Activated naive CD4-positive, alpha-beta T cell treated with anti-CD3 and anti-CD28 coated beads, Interleukin-2, amount 10 ng/mL, durations not matched to agents 5 hours and 36 hours (primary cell): ENCODE measurements at places on chromosomes 16 and 17. TPM values are rescaled to one million over a fixed set of nuclear protein-coding genes. Genes with fewer than 3 reads are reported as not detected.

ALOX15B gene
- total RNA-seq: not detected

GINS2 gene
- total RNA-seq: 31.8 TPM

KRT12 gene
- not detected for total RNA-seq

CD300E gene
- not detected for total RNA-seq

MYCBPAP gene
- total RNA-seq: 10.3 TPM
